NCI-H526 (cell line): ENCODE measurements at places on chromosomes 11 and 22.

- DNase-seq = no peak
Measured at GRCh38 chr11:68838572-68838964, 3.1 kb downstream of the CPT1A start.

GRCh38 chr11:125090816-125091215 is 20.6 kb downstream of the TMEM218 start:
- no peak for DNase-seq

DNA sequence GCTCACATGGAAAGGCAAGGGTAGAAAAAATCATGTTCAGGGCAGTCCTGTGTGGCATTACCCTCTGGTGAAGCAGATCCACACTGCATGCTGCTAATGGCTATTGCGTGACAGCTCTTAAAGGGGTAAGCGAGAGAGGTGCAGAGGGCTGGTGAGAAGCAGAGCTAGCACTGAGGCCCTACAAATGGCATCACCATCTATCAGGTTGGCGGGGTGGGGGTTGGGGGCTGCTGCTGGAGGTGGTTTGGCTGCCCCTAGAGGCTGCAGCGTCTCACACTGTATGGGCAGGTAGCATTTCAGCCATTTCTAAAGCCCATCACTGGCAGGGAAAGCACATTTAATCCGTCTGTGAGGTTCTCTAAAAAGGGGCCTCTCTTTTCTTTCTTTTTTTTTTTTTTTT is 16.9 kb upstream of the TMA7B start:
- no peak for DNase-seq

DNA sequence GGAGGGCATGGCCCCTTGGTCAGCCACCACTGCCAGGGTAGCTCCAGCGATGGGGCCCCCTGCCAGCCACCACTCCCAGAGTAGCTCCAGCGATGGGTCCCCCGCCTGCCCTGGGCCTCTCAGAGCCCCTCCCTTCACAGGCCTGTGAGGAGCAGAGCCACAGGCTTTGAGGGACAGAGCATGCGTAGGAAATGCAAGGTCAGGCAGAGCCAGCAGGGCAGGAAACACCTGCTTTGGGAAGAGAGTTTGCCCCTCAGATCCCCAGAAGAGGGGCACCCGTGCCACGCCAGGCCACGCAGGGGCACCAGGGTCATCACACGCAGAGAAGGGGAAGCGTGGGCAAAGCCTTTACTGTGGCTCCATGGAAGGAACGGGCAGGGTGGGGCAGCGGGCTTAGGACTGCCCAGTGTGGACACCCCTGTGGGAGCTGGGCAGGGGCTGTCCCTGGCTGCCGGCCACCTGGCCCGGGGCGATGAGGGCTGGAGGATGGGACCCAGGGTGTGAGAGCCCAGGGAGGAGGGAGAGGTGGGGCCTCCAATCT is 477.8 kb downstream of the BRD1 start:
- DNase-seq = no peak

DNA sequence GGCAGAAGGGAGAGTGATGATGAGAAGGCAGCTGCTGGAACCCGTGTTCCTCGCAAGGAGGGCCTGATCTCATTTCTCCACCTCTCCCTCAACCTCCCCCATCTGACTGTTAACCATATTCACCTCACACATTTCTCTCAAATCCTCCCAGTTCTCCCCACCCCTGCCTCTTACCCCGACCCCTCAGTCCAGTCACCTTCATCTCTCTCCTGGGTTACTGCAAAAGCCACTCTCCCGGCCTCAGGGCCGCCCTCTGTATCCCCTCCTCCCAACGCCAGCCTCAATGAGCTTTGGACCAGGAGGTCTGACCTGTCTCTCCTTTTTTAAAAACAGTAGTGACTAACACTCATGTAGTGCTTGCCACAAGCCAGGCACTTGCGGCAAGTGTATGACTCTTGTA is 29.5 kb upstream of the LMO1 start:
- DNase-seq = no peak

DNA sequence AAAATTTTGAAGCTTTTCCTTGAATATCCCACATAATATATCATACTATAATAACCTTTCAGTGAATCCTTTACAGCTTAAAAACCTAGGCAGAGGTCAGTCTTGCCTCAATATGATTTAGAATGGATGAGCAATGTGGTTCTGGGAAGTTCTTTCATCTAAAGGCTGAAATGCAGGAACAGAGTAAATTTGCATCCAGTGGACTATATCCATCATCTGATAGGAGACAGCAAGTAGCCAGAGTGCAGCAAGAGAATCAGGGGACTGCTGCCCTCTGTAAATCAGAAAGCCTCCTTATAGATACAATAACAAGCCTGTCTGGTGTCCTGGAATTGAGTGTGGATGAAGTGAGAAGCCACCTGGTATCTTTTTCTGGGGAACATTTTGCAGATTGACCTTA is 748.3 kb upstream of the CCDC90B start:
- DNase-seq = no peak

GRCh38 chr22:49481659-49482399 is 345.8 kb downstream of the BRD1 start:
- no peak for DNase-seq

GRCh38 chr22:35648066-35649025 is at the start of gene APOL6:
TSS of gene APOL6 (plus strand) at chr22:35648446. CDS start at chr22:35656426, 7,980 bp downstream.
- DNase-seq = no peak

DNA sequence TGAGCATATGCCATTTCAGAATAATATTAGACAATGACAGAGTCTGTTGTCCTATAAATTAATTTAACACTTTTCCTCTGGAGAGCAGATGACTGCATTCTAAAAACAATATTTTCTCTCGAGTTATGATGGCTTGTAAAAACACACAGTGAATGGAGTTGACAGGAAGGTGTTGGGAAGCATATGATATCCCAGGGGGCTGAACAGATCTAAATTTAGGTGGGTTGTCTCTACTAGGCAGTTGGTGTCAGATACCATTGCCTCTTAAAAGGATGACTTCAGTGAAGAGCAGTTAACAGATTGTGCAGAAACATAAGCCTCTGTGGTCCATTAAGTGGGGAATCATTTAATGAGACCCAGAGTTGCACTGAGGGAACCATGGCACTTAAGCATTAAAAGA is 30.7 kb downstream of the SVIP start:
- DNase-seq = no peak

GRCh38 chr22:37578002-37578401 is 1.9 kb downstream of the LGALS2 start:
- DNase-seq = no peak

GRCh38 chr11:45765836-45766235 is 39.1 kb upstream of the SLC35C1 start:
- DNase-seq = no peak

- peak; percentile 63 for DNase-seq
Measured at GRCh38 chr11:117183724-117184349, 5.3 kb downstream of the SIDT2 start.

- DNase-seq = no peak
Measured at GRCh38 chr11:65362320-65362931, 7.9 kb downstream of the TIGD3 start.

- DNase-seq = no peak
Measured at GRCh38 chr11:102473543-102473942, 21.0 kb upstream of the TMEM123 start.

DNA sequence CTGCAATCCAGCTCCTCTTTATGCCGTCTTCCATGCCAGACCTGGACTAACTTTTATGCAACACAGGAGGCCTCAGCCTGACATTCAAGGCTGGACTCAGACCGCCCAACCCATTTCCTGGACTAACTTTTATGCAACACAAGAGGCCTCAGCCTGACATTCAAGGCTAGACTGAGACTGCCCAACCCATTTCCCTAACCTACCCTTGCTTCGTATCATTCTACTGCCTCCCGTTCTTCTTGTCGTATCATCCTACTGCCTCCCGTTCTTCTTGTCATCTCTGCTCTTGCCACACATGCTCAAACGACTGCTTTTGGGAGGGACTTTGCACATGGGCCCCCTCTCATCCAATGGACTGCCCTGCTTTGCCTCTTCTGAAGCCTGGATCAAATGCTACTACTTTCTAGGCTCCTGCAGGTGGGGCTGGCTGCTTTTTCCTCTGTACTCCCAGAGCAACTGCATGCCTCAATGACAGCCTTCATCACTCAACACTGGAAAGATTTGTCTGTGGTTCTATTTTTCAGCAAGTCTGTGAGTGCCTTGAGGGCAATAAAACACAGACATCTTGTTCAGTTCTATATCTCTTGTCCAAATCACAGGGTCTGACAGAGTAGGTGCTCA is 7.8 kb downstream of the TBC1D10A start:
- no peak for DNase-seq

DNA sequence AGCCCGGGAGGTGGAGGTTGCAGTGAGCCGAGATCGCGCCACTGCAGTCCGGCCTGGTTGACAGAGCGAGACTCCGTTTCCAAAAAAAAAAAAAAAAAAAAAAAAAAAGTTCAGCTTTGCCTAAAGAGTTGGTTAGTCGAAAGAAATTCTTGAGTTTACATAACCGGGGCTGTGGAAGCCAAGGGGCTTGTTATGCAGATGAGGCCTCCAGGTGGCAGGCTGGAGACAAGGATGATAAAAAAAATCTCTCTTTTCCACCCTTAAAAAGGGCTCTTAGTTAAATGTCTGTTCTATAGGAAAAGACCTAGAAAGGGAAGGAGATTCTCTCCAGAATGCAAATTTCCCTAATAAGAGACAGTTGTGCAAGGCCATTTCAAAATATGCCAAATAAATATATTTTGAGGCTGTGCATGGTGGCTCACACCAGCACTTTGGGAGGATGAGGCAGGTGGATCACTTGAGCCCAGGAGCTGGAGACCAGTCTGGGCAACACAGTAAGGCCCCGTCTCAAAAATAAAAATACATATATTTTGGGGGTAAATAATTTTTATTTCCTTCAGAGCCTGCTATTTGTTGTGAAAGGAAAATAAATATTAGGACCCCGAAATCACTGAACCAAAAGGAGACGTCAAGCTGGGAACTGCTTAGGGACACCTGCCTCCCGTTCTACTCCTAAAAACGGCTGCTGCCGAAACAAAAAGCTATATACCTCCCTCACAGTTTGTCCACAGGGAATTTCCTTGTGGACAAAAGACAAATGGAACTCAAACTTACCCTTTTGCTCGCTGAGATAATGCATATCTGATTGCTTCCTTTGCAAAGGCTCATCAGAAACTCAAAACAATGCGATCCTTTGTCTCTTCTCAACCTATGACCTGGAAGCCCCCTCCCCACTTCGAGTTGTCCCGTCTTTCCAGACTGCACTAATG is 2.4 kb upstream of the IFITM2 start:
- DNase-seq = peak; percentile 38

DNA sequence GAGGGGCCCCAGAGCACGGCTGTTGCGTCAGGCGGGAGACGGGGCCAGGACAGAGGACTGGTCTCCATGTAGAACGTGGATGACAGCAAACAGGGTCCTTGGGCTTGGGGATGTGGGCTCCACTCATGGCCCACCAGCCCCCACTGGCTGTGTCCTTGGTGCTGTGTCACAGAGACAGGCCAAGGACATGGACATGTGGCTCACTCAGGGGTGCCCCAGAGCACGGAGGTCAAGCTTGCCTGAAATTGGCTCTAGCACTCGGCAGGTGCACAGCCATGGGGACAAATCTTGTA is 14.4 kb downstream of the FADS2 start:
- no peak for DNase-seq
